ENCODE measurements at places on chromosomes 13 and 19.

DNA sequence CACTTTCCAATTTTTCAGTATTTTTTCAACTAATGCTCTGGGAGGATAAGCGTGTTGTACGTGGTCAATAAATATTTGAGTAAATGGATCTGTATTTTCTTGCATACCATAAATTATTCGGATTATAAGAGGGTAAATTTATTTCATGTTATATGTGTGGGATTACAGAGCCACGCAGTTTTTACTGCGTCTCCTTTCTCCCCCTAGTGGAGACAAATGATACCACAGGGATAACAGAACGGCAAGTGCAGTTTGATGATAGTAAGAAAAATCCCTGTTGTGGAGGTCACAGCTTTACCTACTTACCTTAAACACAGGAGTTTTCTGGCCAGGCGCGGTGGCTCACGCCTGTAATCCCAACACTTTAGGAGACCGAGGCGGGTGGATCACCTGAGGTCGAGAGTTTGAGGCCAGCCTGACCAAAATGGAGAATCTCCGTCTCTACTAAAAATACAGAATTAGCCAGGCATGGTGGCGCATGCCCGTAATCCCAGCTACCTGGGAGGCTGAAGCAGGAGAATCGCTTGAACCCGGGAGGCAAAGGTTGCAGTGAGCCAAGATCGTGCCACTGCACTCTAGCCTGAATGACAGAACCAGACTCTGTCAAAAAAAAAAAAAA, 16.8 kb downstream of the MBD3L2B start:
- no peak for DNase-seq

GRCh38 chr19:18871543-18871942, 24.4 kb downstream of the CERS1 start:
- DNase-seq = no peak

DNA sequence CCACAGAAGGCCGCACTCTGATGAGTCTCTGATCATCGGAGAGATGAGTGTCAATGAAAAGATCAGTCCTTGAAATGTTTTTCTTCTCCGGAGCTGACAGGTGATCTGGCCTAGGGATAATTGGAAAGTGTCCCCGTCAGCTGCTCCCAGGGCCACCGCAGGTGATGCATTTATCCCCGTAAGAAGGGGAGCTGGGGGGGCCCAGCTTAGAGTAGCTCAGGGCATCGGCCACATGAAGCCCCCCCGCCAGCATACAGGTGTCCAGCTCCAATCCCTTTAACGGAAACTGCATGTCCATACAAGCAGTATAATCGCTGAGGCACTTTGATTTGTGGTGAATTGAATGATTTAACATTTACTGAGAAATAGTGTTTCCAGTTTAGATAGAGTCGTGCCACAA, 27.7 kb downstream of the ATP4B start:
- no peak for DNase-seq

DNA sequence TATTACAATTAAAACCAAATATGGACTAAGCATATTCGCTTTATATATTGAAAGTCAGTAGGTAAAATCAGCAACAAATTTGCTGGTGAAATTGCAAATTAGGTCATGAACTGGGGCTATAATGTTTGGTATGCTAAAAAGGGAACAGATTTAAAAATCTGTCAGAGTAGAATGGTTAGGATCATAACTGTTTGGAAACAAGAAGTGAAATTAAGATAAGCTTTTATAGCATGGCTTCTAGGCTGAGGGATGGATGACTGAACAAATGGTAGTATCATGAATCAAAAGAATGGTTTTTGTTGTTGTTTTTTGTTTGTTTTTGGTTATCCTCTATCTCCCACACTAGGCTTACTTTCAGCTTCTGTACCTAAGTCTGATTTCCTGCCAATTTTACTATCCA, 1090.4 kb downstream of the PCDH9 start:
- DNase-seq = no peak

DNA sequence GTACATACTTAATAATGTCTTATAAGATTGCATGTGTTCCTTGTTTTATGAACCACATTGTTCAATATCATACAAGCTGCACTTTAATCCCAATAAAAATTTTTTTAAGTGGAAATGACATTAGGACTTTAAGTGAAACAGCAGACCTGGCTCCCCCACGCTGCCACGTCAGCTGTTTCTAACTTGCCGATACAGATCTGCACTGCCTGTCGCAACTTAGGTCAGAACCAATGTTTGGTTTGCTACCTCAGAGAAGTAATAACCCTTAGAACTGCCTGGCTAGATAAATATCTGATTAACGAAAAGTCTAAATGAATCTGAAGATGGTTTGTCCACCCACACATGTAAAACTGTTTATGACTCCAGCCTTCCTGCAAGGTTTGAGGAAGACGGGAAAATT, 327.5 kb upstream of the DACH1 start:
- DNase-seq = no peak

- DNase-seq = peak; percentile 67
These were observed 17.6 kb downstream of the PPP1R12C start for GRCh38 chr19:55099557-55100506.

DNA sequence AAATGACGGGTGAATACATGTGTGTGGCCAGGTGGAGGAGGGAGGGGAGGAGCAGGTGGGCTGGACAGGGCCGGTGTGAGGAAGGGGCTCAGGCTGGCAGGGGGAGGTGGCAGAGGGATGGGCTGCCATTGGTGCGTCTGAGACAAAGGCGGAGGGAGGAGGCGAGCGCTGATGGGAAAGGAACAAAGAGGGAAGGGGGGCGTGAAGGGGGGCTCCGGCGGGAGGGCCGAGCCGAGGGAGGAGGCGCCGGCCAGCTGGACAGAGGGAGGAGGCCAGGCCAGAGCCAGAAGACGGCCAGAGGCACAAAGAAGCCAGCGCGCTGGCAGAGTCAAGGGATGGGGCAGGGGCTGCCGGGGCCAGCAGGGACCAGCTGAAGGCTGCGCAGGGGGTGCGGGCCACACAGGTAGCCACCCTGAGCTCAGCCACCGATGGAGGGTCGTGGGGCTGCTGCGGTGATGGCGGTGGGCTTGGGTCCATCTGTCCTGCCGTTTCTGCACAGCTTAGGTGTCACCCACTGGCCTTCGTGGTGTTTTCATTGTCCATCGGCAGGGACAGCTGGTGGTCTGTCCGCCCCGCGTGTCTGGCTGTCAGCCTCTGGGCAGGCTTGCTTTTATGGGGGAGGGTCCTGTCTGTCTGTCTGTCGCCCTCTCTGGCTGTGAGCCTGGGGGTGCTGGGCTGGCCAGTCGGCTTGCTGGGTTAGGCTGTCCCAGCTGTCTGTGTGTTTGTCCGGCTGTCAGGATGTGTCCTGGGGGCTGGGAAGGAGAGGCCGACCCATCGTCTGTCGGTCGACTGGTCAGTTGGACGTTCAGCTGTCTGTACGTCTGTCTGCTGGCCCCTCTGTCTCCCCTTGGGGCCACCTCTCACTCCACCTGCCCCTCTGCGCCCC, 2.2 kb downstream of the APC2 start:
- peak; percentile 75 for DNase-seq

GRCh38 chr19:42176990-42177685, 40.3 kb downstream of the DEDD2 start:
- DNase-seq = peak; percentile 79

- DNase-seq = no peak
These were observed 7.0 kb upstream of the SEMA6B start for GRCh38 chr19:4566402-4567051.

- DNase-seq = no peak
These were observed 568 bp upstream of the ZNF230 start for GRCh38 chr19:44002212-44002565.

DNA sequence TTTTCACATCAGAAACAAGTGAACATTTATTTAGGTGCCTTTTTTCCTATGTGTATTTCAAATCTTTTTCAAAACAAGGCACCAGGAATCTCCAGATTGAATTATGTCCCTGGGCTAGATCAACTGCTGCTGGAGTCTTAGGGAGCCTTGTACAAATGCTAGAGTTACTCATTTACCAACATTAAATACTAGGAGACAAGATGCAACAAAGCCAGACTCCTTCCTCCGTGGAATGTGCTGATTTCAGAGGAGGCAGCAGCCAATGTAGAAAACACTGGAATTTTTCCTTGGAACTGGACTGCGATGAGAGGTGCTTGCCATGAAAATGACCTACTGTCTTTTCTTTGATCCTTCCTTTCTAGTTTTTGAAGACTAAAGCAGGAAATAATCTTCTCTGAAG, 1514.7 kb upstream of the MIR17HG start:
- DNase-seq = no peak

DNA sequence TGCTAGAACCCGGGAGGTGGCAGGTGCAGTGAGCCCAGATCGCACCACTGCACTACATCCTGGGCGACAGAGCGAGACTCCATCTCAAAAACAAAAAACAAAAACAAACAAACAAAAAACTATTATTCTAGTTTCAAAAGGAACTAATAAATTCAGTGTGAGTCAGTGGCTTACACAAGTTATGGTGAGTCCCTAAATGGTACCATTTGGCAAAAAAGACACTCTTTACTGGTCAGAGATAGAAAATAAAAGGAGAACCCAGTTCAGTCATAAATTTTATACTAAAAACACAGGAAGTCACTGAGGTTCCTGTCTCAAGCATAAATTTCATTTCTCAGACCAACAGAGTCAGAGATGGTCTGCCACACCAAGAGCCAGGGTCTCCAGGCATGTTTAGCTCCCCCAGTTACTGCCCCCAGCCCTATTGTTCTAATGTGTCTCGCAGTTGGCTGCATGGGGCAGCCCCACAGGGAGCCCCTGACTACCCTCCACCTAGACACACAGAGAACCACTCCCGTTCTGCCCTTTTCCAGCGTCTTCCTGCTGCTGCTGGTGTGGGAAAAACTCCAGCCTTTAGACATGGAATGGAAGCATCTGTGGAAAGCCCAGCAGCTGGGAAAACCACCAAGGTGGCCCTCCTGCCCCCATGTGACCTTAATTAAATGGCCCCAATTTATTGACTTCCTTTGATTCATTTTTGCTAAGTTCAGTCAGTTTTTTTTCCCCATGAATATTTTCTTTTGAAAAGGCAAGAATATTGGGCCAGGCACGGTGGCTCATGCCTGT, 12.2 kb downstream of the THSD1 start:
- no peak for DNase-seq
